Neural crest cell (in vitro differentiated cells): ENCODE measurements at places on chromosomes 5 and 9. TPM values are rescaled to one million over a fixed set of nuclear protein-coding genes. Genes with fewer than 3 reads are reported as not detected.

ADGRD2 gene
- 0.44 TPM in 1 of 2 replicates, not detected in the other for total RNA-seq

DNA sequence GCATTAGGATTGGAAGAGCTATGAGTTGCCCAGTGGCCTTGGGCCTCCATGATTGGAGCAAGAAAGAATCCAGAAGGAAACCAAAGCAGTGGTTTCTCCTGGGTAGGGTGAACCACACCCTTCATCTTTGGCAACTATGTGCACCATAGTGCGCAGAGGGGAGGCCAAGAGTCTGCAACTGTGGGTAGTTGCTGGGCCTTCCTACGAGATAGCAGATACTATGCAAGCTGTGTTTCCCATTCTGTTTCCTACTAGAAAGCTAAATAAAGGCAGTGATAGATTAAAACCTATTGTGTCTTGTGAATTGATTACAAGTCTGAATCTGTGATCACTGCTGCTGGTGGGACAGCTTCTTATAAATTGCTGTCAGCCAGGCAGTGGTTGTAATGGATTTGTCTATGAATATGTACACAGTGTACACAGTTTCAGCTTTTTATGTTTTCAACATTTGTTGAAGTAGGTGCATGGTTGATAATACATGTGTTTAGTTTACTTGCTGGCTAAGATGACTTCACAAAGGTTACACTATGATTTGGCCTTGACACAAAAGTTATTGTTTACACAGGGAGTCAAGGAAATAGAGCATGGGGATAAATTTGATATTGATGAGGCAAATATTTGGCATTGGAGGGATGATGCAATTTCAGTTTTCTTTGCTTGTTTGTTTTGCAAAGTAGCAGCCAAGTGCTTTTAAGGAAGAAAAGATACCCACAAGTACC, 23.7 kb upstream of the PDE8B start:
- DNase-seq, result no peak
- no peaks in the 10 kb centered on the region for H3K4me1 ChIP-seq
- H3K4me3 ChIP-seq, result no peak overlapping the region
- no peak overlapping the region for H3K27ac ChIP-seq

CARD6 gene
- total RNA-seq, result not detected in 2 replicates

NOXA1 gene
- 0.89 and 0.98 TPM in 2 replicates for total RNA-seq

PPP3R2 gene
- not detected in 2 replicates for total RNA-seq

ITK gene
- not detected in 2 replicates for total RNA-seq

- no peak overlapping the region for H3K27ac ChIP-seq
- H3K27me3 ChIP-seq, result no peaks in the 10 kb centered on the region
- H3K36me3 ChIP-seq, result no peaks in the 10 kb centered on the region
These were observed 595.2 kb downstream of the RAB3C start for GRCh38 chr5:59178071-59178470.
